ENCODE measurements at places on chromosomes 4 and X.
A peak's percentile ranks its signal among the peaks of the same experiment; 100 is the strongest.

GRCh38 chrX:47311932-47312774 is 58.2 kb upstream of the ZNF157 start:
- peak; percentile 11 for DNase-seq

DNA sequence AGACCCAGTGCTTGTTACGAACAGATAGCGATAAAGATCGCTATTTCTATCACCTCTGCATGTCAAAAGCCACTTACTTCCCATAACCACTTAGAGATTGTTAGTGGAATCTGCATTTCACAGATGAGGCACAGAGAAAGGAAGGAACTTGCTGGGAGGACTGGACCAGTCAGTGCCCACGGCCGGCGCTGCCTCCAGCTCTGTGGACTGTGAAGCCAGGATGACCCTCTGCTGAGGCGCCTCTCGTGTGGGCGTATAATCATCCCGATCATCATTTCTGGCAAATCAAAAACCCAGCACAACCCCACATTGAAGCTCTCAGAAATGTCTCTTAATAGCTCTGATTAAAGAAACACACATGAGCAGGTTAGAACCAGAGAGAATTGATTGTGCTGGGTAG is 61.5 kb upstream of the ADRA2C start:
- no peak for DNase-seq

DNA sequence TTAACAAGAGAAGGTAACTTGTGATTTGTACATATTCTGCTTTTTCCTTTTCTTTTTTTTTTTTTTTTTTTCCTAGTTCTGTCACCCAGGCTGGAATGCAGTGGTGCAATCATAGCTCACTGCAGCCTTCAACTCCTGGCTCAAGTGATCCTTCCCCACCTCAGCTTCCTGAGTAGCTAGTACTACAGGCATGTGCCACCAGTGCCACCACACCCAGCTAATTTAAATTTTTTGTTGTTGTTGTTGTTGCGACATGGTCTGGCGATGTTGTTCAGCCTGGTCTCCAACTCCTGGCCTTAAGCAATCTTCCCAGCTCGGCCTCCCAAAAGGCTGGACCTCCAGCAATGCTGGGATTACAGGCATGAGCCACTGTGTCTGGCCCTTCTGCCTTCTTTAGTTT is 1.5 kb upstream of the TACR3 start:
- DNase-seq = no peak

DNA sequence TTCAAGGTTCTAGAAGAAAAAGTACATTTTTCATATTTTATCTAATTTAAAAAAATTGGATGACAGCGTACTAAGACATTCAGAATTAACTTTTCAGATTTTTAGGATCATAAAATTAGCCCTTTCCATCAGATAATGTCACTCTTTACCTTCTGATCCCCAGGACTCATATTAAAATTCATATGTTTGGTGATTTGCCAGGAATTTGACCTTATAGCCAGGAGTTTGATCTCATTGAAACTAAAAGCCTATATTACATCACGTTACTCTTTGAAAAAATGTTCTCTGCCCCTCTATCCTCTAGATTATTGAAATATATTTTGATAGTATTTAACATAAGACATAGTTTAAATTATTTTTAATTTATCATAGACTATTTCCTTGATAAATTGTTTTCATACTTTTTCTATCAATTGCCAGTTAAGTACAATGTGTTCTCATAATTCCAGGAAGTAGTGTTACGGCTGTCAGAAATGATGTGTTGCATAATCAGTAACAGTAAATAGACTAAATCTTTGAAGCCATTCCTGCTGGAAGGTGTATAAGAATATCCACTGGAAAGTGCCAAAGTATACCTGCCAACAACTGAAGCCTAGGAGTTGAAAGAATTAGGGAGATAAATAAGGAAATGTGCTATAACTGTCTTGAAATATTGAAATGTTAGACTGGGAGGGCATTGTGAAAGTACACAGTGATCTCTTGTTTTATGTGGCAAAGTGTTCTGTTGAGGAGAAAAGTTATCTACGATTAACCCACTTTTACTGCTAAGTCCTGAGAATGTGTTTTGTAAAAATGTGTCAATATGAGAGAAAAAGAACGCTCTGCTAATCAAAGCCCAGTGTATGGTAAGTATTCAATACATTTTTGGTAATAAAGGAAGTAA is 32.9 kb upstream of the PDGFC start:
- no peak for DNase-seq

- DNase-seq = no peak
Measured at GRCh38 chr4:74473155-74473811, 28.3 kb downstream of the AREG start.

GRCh38 chrX:72273718-72274117 is 3.3 kb downstream of the RPS4X start:
- DNase-seq = no peak

All from activated CD4-positive, alpha-beta T cell treated with anti-CD3 and anti-CD28 coated beads for 24 hours (primary cell).